ENCODE measurements at places on chromosomes 3 and 15. TPM values are rescaled to one million over a fixed set of nuclear protein-coding genes. Genes with fewer than 3 reads are reported as not detected.

The GNB5 gene
- 23.9 TPM for total RNA-seq

The CORO2B gene
- total RNA-seq = 5.4 TPM

The CCR9 gene
- total RNA-seq = not detected

The OIP5 gene
- 45.0 TPM for total RNA-seq

The FYCO1 gene
- 4.9 TPM for total RNA-seq

The CPNE9 gene
- 0.38 TPM for total RNA-seq

The GATA2 gene
- total RNA-seq = 3.9 TPM

The TMOD3 gene
- 28.4 TPM for total RNA-seq

The HHATL gene
- total RNA-seq = not detected

The CPA3 gene
- not detected for total RNA-seq

The EBLN2 gene
- 4.3 TPM for total RNA-seq

The TXNRD3 gene
- 10.6 TPM for total RNA-seq

The IL5RA gene
- not detected for total RNA-seq

The CHL1 gene
- total RNA-seq = 0.28 TPM

Data from H7 (cell line).